Activated T-helper 2 cell treated with anti-CD3 and anti-CD28 coated beads, Interferon-gamma antibody, Interleukin-2, Interleukin-4, amounts not matched to agents 10 μg/mL and 5 μg/mL and 100 μg/mL, durations not matched to agents 14 hours and 24 hours and 36 hours (primary cell): ENCODE measurements at places on chromosomes 3 and 15.

DNA sequence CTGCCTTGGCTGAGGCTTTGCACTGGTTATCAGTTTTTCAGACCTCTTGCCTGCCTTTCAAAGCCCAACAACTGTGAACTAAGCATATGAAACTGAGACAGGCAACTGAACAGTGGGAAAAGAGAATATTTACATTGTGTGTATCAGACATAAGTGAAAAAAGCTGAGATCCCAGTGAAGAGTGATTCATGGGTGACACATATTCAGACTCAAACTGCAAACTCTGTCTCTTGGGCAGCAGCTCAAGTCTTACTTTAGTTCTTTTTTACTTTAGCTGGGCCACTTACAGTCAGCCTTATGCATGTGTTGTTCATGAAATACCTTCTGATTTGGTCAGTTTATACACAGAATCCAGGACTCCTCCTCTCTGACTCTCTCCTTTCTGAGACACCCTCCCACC lies 19.2 kb downstream of the SUCLG2 start:
- H3K4me3 ChIP-seq: no peak overlapping the region
- H3K36me3 ChIP-seq: peaks cover 44% of the 10 kb centered on the region
- no peak for DNase-seq

DNA sequence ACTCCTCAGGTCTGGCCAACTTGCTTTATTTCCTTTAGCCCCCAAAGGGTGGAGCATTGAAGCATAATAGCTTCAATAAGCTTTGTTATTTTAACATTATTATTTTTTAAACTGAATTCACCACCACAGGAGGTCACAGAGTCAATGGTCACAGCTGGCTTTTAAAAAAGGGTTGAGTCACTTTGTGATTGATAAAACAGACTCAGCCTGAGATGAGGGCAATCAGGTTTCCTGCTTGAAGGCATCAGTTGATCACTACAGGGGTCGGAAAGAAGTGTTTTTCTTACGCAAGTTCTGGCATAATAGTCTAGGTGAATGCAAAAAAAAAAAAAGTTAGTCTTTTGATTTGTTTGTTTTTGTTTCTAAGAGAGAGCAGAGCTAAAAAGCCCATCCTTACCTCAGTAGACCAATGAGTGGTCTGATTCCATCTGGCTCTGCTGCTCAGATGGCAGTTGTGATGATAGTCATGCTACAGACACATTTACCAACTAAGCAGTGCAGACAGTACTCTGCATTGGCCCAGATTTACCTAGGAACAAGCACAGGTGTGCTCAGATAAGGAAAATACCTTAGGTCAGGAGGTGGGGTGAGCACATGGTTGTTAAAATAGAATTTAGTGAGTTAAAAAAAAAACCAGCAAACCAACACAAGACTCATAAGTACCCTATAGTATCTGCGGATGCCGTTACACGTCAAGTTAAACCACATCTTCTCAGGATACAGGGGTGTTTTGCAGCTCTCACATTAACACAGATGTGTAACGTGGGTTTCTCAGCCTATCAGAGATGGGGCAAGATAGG lies 22.6 kb downstream of the ZNF80 start:
- peak; percentile 49 for DNase-seq
- H3K4me1 ChIP-seq: peaks cover 13% of the 10 kb centered on the region
- H3K27ac ChIP-seq: no peak overlapping the region
- no peak overlapping the region for H3K4me3 ChIP-seq

DNA sequence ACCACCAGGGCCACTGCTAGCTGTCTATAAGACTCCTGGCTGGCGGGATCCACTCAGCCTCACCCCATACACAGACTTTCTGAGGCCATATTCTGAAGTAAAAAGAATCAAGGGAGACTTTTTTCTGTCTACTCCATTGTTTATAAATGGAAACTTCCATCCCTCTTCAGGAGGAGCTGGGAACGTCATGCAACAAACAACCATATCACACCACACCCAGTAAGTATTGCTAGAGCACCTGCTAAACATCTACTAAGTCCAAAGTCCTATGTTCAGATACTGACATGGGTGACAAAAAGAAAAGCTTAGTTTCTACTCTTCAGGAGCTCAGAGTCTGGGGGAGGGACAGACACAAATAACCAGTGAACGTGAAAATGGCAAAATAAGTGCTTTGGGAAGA lies 324.8 kb upstream of the ONECUT1 start:
- H3K4me1 ChIP-seq: no peaks in the 10 kb centered on the region
- H3K27me3 ChIP-seq: no peaks in the 10 kb centered on the region
- no peak overlapping the region for H3K27ac ChIP-seq

DNA sequence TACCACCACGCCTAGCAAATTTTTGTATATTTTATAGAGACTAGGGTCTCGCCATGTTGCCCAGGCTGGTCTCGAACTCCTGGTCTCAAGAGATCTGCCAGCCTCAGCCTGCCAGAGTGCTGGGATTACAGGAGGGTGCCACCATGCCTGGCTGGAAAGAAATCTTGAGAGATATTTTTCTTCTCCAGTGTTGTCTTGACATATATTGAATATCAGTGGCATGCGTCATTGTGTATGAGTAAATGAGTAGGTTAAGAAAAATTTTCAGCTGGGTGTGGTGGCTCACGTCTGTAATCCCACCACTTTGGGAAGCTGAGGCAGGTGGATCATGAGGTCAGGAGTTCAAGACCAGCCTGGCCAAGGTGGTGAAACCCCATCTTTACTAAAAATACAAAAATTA lies 3.5 kb upstream of the PIF1 start:
- H3K4me3 ChIP-seq: no peak overlapping the region
- H3K36me3 ChIP-seq: no peaks in the 10 kb centered on the region
- peaks cover 23% of the 10 kb centered on the region for H3K4me1 ChIP-seq
- DNase-seq: no peak

- H3K27ac ChIP-seq: peak overlapping the region; percentile 14
- H3K27me3 ChIP-seq: no peaks in the 10 kb centered on the region
- no peak overlapping the region for H3K4me3 ChIP-seq
Observed at GRCh38 chr15:101221902-101222301, 29.9 kb downstream of the CHSY1 start.
